Left ventricle myocardium superior (tissue), 1 donor: ENCODE measurements at places on chromosomes 2 and 18. TPM values are rescaled to one million over a fixed set of nuclear protein-coding genes. Genes with fewer than 3 reads are reported as not detected.

GKN1 gene
- not detected for total RNA-seq

CDH20 gene
- total RNA-seq: not detected

HRH4 gene
- total RNA-seq: 0.17 TPM

ATP6V1B1 gene
- not detected for total RNA-seq

ACTG2 gene
- total RNA-seq: 0.32 TPM

DSG1 gene
- 0.77 TPM for total RNA-seq

TACR1 gene
- total RNA-seq: 0.07 TPM

TMSB10 gene
- total RNA-seq: 450 TPM

MREG gene
- 0.84 TPM for total RNA-seq

IGFBP5 gene
- 156 TPM for total RNA-seq

AQP12A gene
- not detected for total RNA-seq

VSNL1 gene
- total RNA-seq: 18.6 TPM

GPR39 gene
- not detected for total RNA-seq

GRCh38 chr2:180707884-180708205 lies 272.6 kb upstream of the UBE2E3 start:
- DNase-seq: no peak

GRCh38 chr18:59951591-59951990 lies 51.8 kb downstream of the PMAIP1 start:
- DNase-seq: no peak

DNA sequence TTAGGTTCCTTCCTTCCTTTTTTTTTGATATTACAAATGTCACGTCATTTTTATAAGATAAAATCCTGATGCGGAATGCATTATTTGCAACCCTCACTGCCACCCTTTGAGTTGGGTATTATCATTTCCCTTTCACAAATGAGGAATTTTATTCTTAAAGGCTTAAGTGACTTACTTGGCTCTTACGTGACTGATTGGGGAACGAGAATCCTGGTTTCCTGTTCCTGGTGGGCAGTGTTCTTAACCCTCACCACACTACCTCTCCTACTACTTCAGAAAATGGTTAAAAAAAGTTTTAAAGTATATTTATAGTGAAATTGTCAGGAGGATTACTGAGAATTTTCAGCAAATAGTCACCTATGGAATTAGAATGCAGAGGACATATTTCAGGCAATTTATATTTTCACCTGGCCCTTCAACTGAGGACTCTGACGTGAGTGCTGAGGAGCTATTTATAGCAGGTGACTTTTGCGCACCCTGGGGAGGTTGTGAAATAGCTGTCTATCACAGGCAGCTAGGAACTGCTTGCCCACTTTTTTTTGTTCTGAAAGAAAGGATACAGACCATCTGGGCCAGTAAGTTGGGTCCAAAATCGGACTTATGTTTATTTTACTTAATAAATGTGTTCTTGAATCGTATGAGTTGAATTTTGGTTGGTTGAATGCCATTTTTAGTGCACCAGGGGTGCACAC lies 18.7 kb upstream of the RASGRP3 start:
- peak; percentile 62 for DNase-seq

DNA sequence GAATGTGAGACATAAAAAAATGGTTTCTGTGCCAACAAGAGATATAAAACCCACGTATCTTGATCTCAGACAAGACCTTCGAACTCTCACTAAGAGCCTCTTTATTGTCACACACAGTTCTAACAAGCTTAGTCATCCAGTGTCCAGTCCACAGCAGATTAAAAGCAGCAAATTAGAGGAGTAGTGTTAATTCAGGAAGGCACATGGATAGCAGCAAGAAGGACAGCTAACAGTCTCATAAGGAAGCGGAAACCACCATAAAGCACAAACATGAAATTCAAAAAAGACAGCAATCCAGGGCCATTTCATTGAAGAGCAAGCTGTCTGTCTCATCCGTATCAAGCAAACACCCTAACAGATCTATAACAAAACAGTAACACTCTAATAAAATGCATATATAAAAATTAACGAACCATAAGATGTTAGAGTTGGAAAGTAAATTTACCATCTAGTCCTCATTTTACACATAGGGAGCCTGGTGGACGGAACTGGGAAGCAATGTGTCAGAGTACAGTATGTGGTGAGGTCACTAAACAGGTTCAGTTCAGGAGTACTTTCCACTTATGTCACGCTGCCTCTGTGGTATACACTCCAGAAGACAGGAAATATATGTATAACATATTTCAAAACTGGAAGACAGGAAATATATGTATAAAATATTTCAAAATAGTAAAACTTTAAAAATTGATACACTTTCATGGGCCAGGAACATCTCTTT lies 18.3 kb downstream of the AAK1 start:
- DNase-seq: no peak

- no peak for DNase-seq
These were observed 40.1 kb upstream of the GPD2 start for GRCh38 chr2:156396126-156396525.

DNA sequence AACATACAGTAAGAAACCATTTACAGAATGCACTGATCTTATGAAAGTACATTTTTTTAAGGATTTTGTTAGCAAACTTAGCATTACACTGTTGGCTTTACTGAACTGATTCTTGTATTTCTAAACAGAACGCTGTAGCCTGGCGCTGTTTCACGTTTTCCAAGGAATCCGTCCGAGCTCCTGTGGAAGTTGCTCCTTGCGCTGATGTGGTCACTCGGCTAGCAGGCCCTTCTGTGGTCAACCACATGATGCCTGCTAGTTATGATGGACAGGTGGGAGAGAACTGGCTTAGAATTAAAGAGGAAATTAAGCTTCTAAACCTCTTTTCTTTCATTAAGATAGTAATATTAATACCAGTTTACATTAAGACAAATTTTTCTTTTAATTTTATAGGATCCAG lies 76.8 kb downstream of the CEP192 start:
- DNase-seq: no peak

- DNase-seq: no peak
These were observed 277.0 kb upstream of the ZEB2 start for GRCh38 chr2:144796936-144797335.

DNA sequence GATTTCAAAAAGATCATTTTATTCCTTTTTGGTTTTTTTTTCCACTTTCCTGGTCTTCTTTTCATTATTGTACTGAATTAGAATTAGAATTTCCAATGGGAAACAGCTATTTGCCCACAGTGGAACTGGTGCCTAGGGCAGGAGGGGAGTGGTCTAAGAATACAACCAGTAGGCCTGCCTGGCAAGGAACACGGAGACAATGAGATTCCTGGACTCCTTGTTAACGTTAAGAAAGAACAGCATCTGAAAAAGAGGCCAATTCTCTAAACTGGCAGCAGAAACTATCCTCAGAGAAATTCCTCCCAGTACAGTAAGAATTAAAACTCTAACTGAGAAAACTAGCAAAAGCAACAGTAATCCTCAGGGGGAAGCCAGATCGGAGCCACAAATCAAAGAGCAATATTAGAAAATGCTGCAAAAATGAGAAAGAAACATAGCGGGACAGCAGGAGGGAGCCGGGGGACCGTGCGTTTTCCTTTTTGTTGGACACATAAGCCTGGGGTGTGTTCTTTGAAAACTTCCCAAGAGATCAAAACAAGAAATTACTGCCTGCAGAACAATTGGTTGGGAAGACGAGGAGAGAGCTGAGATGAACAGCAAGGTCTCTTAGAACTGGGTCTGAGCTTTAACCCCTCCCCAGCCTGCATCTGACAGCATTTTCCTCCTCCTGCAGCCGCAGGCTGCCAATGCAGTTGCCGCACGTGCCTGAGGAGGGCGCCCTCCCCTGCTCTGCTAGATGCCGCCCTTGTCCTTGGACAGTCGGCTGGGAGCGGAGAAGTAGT lies 776.0 kb downstream of the TSN start:
- no peak for DNase-seq

GRCh38 chr18:45557287-45557686 lies 58.0 kb upstream of the SLC14A2 start:
- no peak for DNase-seq

DNA sequence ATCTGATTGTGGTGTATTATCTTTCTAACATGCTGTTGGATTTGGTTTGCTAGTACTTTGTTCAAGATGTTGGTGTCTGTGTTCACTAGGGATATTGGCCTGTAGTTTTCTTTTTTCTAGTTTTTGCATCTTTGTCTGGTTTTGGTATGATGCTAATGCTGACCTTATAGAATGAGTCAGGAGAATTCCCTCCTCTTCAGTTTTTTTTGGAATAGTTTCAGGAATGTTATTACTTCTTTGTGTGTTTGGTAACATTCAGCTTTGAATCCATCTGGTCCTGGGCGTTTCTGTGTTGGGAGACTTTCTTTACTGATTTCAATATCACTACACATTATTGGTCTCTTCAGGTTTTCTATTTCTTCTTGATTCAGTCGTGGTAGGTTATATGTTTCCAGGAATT lies 124.2 kb upstream of the EPB41L5 start:
- no peak for DNase-seq

DNA sequence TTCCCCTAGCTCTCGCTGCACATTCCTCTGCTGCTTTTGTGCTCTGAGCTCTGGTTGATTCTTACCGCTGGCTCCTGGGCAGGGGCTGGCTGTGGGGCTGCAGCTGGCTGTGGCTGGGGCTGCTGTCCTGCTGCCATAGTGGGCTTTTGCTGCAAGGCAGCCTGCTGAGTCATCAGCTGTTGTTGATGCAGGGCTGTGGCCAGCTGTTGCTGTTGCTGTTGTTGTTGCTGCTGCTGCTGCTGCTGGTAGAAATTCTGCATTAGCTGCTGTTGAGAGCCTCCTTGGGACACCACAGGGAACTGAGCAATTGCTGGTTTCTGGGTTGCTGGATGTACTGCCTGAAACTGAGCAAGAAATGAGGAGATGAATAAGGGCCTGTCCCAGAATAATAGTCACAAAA lies 77.2 kb upstream of the NFU1 start:
- peak; percentile 43 for DNase-seq

GRCh38 chr18:35507192-35507591 lies 9.4 kb upstream of the INO80C start:
- DNase-seq: no peak

GRCh38 chr2:176554101-176555048 lies 285.1 kb downstream of the MTX2 start:
- peak; percentile 30 for DNase-seq

DNA sequence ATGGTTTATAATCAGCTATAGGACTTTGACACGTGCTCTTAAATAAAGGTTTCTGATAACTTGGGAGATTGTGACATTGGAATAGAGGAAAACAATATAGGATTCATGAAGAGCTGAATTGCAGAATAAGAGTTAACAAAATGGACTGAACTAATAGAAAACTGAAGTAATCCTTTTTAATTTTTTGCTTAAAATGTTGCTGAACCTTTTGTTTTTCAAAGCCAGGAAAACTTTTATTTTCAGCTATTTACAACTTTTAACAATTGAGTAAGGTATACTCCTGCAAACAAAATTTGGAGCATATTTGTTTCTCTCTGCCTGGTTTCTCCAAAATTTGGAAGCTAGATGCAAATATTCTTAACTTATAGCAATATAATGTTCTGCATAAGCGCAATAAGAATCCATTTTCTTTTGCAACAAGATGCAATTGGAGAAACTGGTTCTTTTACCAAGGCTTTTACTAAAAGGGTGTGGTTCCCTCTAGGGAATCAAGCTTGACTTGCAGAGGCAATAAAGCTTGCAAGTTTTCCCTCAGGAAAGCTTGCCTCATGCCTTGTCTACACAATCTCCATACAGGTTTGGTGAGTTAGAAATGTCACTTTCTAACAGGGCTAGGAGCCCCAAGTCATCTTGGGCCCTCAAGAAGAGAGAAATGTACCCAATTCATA lies 10.3 kb upstream of the PDK1 start:
- no peak for DNase-seq

- DNase-seq: no peak
These were observed 218.3 kb upstream of the SMAD7 start for GRCh38 chr18:49169037-49169521.

- no peak for DNase-seq
These were observed 510 bp downstream of the NCKAP1 start for GRCh38 chr2:183037553-183038340.

GRCh38 chr2:67694445-67694844 lies 297.3 kb downstream of the ETAA1 start:
- DNase-seq: no peak

DNA sequence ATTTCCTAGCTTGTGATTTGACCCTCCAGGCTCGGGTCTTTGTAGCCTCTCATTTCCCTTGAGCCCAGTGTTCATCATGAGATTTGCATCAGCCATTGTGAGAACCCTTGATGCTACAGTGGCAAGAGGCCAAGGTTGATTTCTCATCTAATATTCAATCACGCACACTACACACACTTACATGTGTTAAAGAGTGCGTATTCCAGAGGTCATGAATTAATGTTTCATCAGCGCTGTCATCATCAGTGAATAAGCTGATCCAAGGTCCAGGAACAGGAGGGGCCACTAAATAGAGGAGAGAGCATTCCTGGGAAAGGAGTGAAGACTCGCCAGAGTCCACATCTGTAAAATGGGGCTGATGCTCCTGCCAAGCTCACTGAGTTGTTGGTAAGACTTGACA lies 276.1 kb upstream of the SIX2 start:
- DNase-seq: no peak

DNA sequence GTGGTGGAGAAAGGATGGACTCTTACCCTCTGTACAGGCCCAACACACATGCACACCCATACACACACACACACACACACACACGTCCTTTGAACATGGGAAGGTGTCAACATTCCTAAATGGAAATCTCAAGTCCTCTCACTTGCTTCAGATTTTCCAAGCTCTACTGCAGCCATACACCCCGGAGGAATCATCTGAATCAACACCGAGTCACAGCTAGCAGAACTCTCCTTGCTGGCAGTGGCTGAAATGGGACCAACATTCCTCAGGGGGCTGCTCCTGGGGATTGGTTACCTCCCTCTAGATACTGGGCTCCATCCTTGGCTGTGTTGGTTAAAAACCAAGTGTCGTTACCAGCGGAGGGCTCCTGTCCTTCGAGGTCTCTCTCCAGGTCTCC lies 112.7 kb downstream of the BCL11A start:
- DNase-seq: no peak

DNA sequence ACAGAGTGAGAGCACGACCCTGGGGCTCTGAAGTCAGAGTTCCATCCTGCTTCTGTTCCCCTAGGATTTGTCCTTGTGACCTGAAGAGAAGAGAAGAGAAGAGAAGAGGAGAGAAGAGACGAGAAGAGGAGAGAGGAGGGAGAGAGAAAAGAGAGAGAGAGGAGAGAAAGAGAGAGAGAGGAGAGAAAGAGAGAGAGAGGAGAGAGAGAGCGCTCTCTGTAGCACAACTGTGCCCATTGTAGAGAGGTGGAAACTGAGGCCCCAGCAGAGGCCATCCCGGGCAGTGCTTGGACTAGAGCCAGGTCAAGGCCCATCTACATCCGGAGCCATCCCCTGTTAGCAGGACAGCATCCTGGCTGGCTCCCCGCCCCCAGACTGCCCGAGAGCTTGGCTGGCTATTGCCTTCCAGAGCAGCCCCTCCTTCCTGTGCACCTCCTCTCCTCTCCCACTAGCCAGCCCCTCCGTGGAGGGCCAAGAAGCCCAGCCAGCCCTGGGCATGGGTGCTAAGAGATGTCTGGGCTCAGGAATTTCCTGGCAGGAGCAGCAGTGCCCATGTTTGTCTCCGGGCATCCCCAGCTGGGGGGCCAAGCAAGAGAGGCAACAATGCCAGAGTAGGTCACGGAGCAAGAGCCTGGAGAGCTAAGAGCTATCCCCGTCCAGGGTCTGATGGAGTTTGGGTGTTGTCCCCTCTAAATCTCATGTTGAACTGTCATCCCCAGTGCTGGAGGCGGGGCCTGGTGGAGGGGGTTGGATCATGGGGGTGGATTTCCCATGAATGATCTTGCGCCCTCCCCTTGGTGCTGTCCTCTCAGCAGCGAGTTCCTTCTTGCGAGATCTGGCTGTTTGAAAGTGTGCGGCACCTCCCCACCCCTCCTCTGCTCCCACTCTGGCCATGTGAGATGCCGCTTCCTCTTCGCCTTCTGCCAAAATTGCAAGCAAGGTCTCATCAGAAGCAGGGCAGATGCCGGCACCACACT lies 18.2 kb upstream of the GPR55 start:
- no peak for DNase-seq

- DNase-seq: peak; percentile 72
These were observed 1.2 kb downstream of the ZFP36L2 start for GRCh38 chr2:43225093-43225787.
